ENCODE measurements at places on chromosomes 5 and 9. TPM values are rescaled to one million over a fixed set of nuclear protein-coding genes. Genes with fewer than 3 reads are reported as not detected.

Gene FAM163B
- not detected for total RNA-seq

Gene DOCK2
- total RNA-seq, result 2.1 TPM

Gene THBS4
- total RNA-seq, result 0.53 TPM

Gene PSD2
- 0.10 TPM for total RNA-seq

Gene HTR4
- total RNA-seq, result not detected

Gene P4HA2
- total RNA-seq, result 19.6 TPM

Gene PROB1
- total RNA-seq, result 0.17 TPM

Gene BARX1
- not detected for total RNA-seq

Gene CCDC192
- total RNA-seq, result not detected

Gene IRGM
- total RNA-seq, result 0.08 TPM

Gene ADRA1B
- total RNA-seq, result 1.1 TPM

Gene CDH9
- total RNA-seq, result not detected

Gene PCDHB2
- total RNA-seq, result 0.37 TPM

All from HT1080 (cell line).